ENCODE measurements at places on chromosomes 1 and 21. TPM values are rescaled to one million over a fixed set of nuclear protein-coding genes. Genes with fewer than 3 reads are reported as not detected.

GRCh38 chr1:28056129-28056925, 32.1 kb downstream of the EYA3 start:
- peaks cover 8% of the 10 kb centered on the region for H3K4me1 ChIP-seq
- DNase-seq: no peak
- H3K4me3 ChIP-seq: no peak overlapping the region

- H3K4me3 ChIP-seq: no peak overlapping the region
- H3K36me3 ChIP-seq: no peaks in the 10 kb centered on the region
- no peak overlapping the region for H3K27ac ChIP-seq
- peaks cover 4% of the 10 kb centered on the region for H3K4me1 ChIP-seq
These were observed 61.2 kb downstream of the EDARADD start for GRCh38 chr1:236455243-236455642.

DNA sequence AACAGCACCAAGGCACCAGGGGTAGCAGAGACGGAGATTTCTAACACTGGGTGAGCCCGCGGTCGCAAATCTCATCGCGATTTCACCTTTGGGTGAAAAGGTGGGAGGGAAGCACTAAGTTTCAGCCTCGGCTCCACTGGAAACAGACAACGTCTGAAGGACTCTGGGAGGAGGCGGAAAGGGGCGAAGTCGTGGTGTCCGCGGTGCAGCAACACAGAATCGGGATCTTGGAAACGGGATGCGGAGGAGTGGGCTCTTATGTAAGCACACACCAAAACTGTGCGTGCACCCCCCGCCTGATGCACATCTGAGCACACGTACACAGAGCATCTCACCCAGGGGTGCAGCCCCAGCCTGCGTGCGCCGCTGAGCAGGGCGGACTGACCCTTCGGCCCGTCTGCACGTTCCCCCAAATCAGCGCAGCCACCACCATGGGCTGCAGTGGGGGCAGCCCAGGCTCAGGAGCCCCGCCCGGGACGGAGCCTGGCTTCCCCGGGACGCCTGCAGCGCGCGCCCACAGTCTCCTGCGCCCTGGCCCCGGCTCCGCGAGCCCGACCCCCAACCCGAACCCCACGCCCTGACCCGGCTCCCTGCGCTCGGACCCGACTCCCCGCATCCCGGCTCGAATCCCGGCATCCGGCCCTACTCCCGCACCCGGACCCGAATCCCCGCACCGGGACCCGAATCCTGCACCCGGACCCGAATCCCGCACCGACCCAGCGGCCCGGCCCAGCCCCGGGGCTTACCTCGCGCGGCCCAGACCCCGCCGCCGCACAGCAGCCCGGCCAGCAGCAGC, 670 bp downstream of the CLSTN1 start:
- no peaks in the 10 kb centered on the region for H3K36me3 ChIP-seq
- peaks cover 17% of the 10 kb centered on the region for H3K4me1 ChIP-seq
- peak overlapping the region; percentile 85 for H3K4me3 ChIP-seq
- peak; percentile 17 for DNase-seq

GRCh38 chr1:34790985-34791384, 1.8 kb upstream of the GJA4 start:
- no peak for DNase-seq
- no peak overlapping the region for H3K27ac ChIP-seq
- peaks cover 13% of the 10 kb centered on the region for H3K4me1 ChIP-seq
- H3K4me3 ChIP-seq: no peak overlapping the region
- peaks cover 68% of the 10 kb centered on the region for H3K27me3 ChIP-seq
- H3K36me3 ChIP-seq: no peaks in the 10 kb centered on the region

GRCh38 chr1:186078245-186078644, 296.8 kb downstream of the TPR start:
- H3K27me3 ChIP-seq: no peaks in the 10 kb centered on the region
- H3K36me3 ChIP-seq: no peaks in the 10 kb centered on the region
- no peak overlapping the region for H3K4me3 ChIP-seq
- H3K27ac ChIP-seq: no peak overlapping the region
- no peak for DNase-seq
- H3K4me1 ChIP-seq: no peaks in the 10 kb centered on the region

DNA sequence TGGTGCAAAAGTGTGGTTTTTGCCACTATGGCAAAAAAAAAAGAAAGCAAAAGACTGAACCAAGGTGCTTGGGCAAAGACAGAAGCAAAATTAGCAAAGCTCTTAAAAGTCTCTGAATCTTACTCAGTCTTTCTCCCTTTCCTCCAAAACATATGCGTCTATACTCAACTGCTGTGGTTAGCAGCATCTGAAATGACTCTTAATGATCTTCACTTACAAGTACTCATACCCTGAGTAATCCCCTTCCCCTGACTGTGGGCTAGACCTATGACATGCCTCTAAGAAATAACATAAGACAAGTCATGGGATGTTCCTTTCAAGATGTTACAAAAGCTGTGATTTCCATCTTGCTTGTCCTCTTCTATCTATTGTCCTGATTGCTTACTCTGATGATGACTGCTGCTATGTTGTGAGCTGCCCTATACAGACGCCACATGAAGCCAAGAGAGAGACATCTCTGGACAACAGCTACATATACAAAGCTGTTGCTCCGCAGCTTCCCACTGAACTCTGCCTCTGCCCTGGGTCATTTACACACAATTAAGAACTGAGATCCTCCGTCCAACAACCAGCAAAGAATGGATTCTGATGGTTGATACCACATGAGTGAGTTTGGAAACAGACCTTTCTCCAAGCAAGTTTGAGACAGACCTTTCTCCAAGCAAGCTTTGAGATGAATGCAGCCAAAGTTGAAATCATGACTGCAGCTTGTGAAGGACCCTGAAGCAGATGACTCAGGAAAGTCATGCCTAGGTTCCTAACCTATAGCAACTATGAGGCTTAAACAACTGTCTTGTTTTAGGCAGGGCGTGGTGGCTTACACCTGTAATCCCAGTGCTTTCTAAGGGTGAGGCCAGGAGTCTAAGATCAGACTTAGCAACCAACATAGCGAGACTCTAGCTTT, 55.2 kb downstream of the PUM1 start:
- no peaks in the 10 kb centered on the region for H3K27me3 ChIP-seq
- H3K27ac ChIP-seq: no peak overlapping the region
- DNase-seq: no peak
- peaks cover 34% of the 10 kb centered on the region for H3K4me1 ChIP-seq

- peak overlapping the region; percentile 98 for H3K4me3 ChIP-seq
- no peaks in the 10 kb centered on the region for H3K27me3 ChIP-seq
- DNase-seq: no peak
- no peaks in the 10 kb centered on the region for H3K36me3 ChIP-seq
These were observed 961 bp downstream of the RBM15 start for GRCh38 chr1:110340207-110340468.

DNA sequence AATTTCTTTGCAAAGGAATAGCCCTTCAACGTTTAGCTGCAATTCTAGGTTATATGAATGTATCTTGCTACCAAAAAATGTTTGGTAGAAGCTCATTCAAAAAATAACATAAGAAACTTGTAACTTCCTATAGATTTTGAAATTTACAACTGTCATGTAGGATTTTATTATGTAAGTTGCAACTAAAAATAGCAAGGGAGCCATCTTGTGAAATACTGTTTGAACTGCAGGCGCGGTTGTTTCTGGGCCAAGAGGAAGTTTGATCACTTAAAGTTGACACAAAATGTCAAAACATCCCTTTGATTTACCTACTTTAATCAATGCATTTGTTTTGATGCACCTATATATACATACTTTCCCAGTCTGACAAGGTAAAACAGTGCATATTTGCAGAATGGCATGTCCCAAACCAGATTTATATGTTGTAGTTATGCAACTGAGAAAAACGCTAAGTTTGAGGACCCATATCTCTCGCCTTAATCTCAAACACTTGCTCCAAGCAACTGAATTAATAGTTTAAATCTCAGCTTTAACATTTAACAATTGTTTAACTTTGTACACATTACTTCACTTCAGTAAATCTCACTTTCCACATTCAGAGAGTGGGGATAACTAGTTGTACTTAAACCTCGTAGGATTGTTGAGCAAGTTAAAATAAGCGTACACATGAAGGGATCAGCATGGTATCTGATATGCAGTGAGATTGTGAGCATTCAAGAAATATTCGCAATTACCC, 63.9 kb downstream of the KCNK2 start:
- no peaks in the 10 kb centered on the region for H3K4me1 ChIP-seq
- no peak overlapping the region for H3K4me3 ChIP-seq
- DNase-seq: no peak
- H3K27ac ChIP-seq: no peak overlapping the region
- H3K36me3 ChIP-seq: no peaks in the 10 kb centered on the region

GRCh38 chr1:174626031-174627025, 178.6 kb downstream of the GPR52 start:
- no peaks in the 10 kb centered on the region for H3K4me1 ChIP-seq
- H3K4me3 ChIP-seq: no peak overlapping the region
- no peaks in the 10 kb centered on the region for H3K27me3 ChIP-seq
- no peak overlapping the region for H3K27ac ChIP-seq
- no peaks in the 10 kb centered on the region for H3K36me3 ChIP-seq
- DNase-seq: no peak

DNA sequence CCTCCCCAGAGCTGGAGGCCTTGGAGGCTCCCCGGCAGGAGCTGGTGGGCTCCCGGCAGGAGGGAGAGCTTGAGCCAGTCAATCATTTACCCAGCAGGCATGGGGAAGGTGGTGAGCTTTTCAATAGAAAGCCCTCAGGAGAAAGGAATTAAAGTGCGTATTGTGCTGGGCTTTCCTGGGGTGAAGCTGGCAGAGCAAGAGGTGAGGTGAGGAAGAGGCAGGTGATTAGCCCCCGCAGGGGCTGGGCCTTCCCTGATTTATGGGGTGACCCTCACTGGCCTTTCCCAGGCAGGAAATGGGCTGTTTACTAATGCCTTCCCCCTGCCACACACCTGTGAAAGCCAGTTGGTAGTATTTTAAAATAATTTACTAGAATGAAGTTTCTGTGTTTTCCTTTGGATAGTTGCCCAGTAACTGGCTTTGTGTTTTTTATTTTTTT, 25.8 kb downstream of the CLDN14 start:
- H3K27ac ChIP-seq: no peak overlapping the region
- no peak overlapping the region for H3K4me3 ChIP-seq
- no peaks in the 10 kb centered on the region for H3K4me1 ChIP-seq
- H3K36me3 ChIP-seq: no peaks in the 10 kb centered on the region
- DNase-seq: no peak
- H3K27me3 ChIP-seq: peaks cover 4% of the 10 kb centered on the region

DNA sequence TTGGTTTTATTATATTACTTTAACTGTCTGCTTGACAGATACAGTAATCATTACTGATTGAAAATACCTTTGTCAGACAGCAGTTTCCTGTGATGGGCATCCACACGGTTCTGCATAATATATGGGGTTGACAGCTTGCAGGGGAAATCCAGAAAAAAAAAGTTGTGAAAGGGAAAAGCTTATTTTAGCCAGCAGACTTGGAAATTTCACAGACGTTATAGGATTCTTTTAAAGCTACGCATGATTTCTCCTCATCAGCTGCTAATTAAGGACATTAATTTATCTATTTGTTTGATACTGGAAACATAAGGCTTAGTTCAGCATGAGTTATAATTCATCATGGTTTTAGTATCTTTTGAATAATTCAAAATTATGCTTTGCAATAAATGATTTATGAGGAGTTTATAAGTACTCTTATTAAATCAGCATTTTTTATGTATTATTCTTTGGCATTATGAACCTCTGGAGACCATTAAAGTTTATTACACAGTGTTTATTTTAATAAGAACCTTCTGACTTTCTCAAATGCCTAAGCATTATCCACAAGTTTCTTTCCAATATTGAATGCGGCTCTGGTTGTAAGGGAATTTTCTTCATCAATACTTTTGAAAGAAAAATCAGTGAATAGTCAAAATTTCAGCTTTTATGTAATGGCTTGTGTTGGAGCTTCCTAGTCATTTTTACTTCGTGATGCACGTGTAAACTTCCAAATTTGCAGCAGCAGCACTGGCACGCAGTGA, 235.3 kb upstream of the KCNK2 start:
- no peaks in the 10 kb centered on the region for H3K4me1 ChIP-seq
- no peak overlapping the region for H3K4me3 ChIP-seq
- H3K27ac ChIP-seq: no peak overlapping the region
- H3K27me3 ChIP-seq: no peaks in the 10 kb centered on the region

DNA sequence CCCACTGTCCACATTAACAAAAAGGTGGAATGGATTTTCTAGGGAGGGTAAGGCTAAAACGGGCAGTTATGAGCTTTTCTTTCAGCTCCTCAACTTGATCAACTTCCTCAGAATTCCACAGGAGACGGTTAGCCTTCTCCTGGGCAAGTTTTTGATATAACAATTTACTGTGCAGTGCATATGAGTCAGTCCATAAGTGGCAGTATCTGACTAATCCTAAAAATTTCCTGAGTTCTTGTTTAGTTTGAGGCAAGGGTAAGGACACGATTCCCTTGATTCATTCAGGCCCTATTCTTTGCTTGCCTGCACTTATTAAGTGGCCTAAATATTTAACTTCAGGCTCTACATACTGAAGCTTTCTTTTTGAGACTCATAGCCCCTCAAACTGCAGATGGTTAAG, 6.2 kb upstream of the AADACL3 start:
- no peak for DNase-seq
- no peak overlapping the region for H3K27ac ChIP-seq
- H3K27me3 ChIP-seq: no peaks in the 10 kb centered on the region
- no peaks in the 10 kb centered on the region for H3K4me1 ChIP-seq

- no peak for DNase-seq
- peaks cover 43% of the 10 kb centered on the region for H3K27me3 ChIP-seq
- no peak overlapping the region for H3K4me3 ChIP-seq
- no peaks in the 10 kb centered on the region for H3K36me3 ChIP-seq
- peaks cover 5% of the 10 kb centered on the region for H3K4me1 ChIP-seq
- H3K27ac ChIP-seq: no peak overlapping the region
These were observed 37.4 kb upstream of the ZBTB40 start for GRCh38 chr1:22414244-22414751.

DNA sequence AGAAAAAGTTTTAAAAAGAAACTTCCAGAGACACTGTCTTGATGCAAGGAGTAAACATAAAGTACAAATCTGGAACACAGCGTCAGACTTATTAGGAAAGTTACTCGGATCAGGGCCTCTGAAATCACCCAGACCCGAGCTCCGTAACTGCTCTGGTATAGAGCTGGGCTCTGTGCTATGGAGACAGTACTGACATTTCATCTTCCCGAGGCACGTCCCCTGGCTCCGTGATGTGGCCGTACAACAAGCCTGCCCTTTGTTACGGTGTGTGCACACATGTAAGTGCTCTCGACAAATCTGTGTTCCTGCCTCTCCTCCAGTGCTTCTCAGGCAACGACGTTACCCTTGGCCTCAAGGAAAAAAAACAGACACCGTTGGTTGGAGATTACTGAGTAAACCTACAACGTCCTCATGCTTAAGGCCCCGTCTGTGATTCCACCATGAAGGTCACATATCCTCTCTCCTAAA, 107.0 kb upstream of the IRF2BP2 start:
- H3K36me3 ChIP-seq: no peaks in the 10 kb centered on the region
- H3K27ac ChIP-seq: no peak overlapping the region
- DNase-seq: no peak
- no peaks in the 10 kb centered on the region for H3K27me3 ChIP-seq
- H3K4me1 ChIP-seq: no peaks in the 10 kb centered on the region
- H3K4me3 ChIP-seq: no peak overlapping the region

Gene ZMPSTE24
- total RNA-seq: 16.9 TPM

Gene DPH5
- total RNA-seq: 45.0 TPM

Gene ZNF593
- total RNA-seq: 8.5 TPM

Gene ABCG1
- 39.2 TPM for total RNA-seq

Gene FGR
- 12.1 TPM for total RNA-seq

All from T-cell (primary cell).